Subcutaneous adipose tissue (tissue), 4 donors: ENCODE measurements at places on chromosomes 2 and 18. TPM values are rescaled to one million over a fixed set of nuclear protein-coding genes. Genes with fewer than 3 reads are reported as not detected.

Gene ABCG5
- not detected for total RNA-seq

Gene ACTG2
- 4.4 TPM for total RNA-seq

Gene KANSL1L
- total RNA-seq = 35.5 TPM

Gene TCF4
- 250 TPM for total RNA-seq

Gene METTL8
- total RNA-seq = 17.2 TPM

Gene GULP1
- total RNA-seq = 13.3 TPM

Gene DSG1
- total RNA-seq = not detected

Gene DSG4
- total RNA-seq = not detected

Gene CYS1
- total RNA-seq = 1.4 TPM

Gene ZC3H6
- 20.1 TPM for total RNA-seq

Gene LYPD6B
- not detected for total RNA-seq

Gene CENPA
- total RNA-seq = 1.7 TPM

Gene TGOLN2
- 166 TPM for total RNA-seq

Gene ALLC
- not detected for total RNA-seq

Gene SLC35F6
- total RNA-seq = 63.1 TPM

Gene KCNE4
- 8.5 TPM for total RNA-seq

Gene IL36A
- total RNA-seq = not detected

Gene PRSS56
- total RNA-seq = not detected

Gene ANKRD29
- total RNA-seq = 12.4 TPM

Gene CDK5R2
- not detected for total RNA-seq

Gene IGFBP2
- 50.5 TPM for total RNA-seq

Gene PLEK
- 19.0 TPM for total RNA-seq

Gene COL3A1
- 115 TPM for total RNA-seq

Gene NPHP1
- 7.7 TPM for total RNA-seq

Gene PAX3
- not detected for total RNA-seq

Gene ANKRD36C
- 69.5 TPM for total RNA-seq

Gene PDE6D
- 12.6 TPM for total RNA-seq

Gene SERPINB3
- total RNA-seq = not detected

Gene DQX1
- not detected for total RNA-seq

Gene HMSD
- total RNA-seq = not detected

Gene GPR45
- total RNA-seq = not detected
